Omental fat pad (tissue), 4 donors: ENCODE measurements at places on chromosomes 16 and 17. TPM values are rescaled to one million over a fixed set of nuclear protein-coding genes. Genes with fewer than 3 reads are reported as not detected.

Gene METTL23
- 27.6 TPM for total RNA-seq

Gene DNAAF1
- not detected for total RNA-seq

Gene KLHL10
- 0.72 TPM for total RNA-seq

DNA sequence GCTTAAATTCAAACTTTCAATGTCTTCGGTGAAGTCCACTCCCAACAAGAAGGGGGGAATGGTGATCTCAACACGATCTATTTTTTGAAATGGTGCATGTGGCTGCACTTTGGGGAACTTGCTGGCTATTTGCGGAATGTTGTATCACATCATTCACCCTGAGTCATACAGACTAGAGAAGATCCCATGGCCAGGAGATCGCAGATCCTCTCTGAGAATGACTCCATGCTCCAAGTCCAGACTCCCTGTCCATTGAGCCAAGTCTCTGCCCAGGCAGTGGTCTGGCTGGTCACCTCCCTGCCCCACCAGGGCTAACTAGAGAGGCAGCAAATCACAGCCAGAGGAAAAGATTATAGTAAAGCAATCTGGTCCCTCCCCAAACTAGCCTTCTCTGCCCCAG is 120.6 kb downstream of the XYLT1 start:
- DNase-seq, result no peak

- no peak for DNase-seq
Observed at GRCh38 chr16:10616756-10617640, 36.6 kb upstream of the EMP2 start.

GRCh38 chr17:78592991-78593329 is 15.8 kb upstream of the DNAH17 start:
- DNase-seq, result no peak

DNA sequence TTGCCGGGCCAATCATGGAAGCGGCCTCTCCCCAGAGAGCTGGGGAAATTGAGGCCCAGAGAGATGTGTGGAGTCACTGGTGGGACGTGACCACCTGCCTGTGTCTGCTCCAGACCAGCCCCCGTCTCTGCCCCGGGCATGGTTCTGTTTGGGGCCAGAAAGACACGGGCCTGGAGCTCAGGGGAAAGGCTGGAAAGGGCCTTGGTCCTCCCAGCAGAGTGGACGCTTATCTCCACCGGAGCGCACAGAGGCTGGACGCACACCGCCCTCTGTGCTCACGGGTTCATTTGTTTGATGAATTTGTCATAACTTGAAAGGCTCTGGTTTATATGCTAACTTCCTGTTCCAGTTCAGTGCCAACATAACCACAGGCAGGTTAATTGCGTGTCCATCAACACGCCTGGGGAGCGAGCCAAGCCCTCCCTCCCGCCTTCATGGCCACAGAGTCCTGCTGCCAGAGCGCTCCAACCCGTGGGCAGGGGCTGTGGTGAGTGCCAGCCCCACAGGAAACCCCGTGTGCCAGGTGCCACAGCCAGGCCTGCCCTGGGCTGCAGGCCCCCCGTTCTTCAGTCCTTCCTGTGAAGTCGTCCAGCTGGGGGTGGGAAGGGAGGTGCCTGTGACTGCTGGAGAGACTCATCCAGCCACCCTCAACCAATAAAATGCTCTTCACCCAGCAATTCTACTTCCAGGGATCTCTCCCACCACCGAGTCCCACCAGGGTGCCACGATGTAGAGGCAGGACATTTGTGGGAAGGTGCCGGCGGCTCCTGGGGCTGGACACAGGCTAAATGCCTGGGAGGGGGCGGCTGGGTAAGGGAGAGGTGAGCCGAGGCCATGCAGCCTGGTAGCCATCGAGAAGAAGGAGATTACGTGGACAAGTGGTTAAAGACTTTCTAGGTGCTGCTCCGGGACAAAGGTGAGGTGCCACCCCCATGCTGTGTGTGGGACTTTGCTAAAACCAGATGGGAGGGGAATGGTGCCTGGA is 29.4 kb upstream of the BAHCC1 start:
- DNase-seq, result no peak

GRCh38 chr16:82881516-82881915 is 254.7 kb downstream of the CDH13 start:
- DNase-seq, result no peak

DNA sequence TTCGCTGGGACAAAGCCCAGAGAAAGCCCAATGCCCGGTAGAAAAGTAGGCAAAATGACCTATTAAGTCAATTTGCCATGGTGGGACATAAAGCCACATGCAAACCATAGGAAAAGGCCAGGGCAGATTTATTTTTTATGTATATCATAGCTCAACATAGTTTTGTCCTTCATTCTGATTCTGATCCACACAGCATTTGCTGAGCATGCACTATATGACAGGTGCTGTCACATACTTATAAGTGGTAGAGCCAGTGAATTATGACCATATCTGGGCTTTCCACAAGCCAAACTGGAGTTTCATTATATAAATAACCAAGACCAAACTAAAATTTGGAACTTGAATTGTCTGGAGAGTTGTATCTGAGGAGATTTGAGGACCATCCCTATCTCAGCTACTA is 74.3 kb downstream of the CA10 start:
- no peak for DNase-seq

GRCh38 chr17:70924776-70925175 is 755.4 kb downstream of the KCNJ2 start:
- DNase-seq, result no peak

GRCh38 chr16:19153876-19154275 is 14.2 kb upstream of the SYT17 start:
- no peak for DNase-seq

- DNase-seq, result no peak
Observed at GRCh38 chr17:40399185-40399584, 18.5 kb downstream of the TOP2A start.

- no peak for DNase-seq
Observed at GRCh38 chr16:19858340-19859018, 26.2 kb downstream of the GPRC5B start.
